ENCODE measurements at places on chromosomes 16 and 17. TPM values are rescaled to one million over a fixed set of nuclear protein-coding genes. Genes with fewer than 3 reads are reported as not detected.

- H3K4me3 ChIP-seq: no peak overlapping the region
- peaks cover 21% of the 10 kb centered on the region for H3K4me1 ChIP-seq
- no peaks in the 10 kb centered on the region for H3K27me3 ChIP-seq
- no peaks in the 10 kb centered on the region for H3K36me3 ChIP-seq
- H3K27ac ChIP-seq: no peak overlapping the region
These were observed 9.4 kb downstream of the CETP start for GRCh38 chr16:56970934-56971767.

- H3K27ac ChIP-seq: no peak overlapping the region
- DNase-seq: no peak
- no peak overlapping the region for H3K4me3 ChIP-seq
- H3K4me1 ChIP-seq: no peaks in the 10 kb centered on the region
- no peaks in the 10 kb centered on the region for H3K27me3 ChIP-seq
These were observed 83.8 kb downstream of the KATNIP start for GRCh38 chr16:27633721-27634120.

DNA sequence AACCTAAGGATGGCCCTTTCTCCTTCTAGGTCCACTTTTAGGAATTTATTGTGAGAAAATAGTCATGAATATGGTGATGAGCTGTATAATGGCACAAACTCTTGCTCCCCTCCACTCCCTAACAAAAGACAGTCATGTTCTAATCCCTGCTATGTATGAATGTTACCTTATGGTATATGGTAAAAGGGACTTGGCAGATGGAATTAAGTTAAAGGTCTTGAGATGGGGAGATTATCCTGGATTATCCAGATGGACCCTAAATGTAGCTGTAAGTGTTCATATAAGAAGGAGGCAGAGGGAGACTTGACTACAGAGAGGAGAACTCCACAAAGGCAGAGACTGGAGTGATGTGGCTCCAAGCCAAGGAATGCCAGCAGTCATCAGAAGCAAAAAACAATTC is 296.1 kb downstream of the SOX9 start:
- no peak for DNase-seq
- no peaks in the 10 kb centered on the region for H3K27me3 ChIP-seq
- H3K4me3 ChIP-seq: no peak overlapping the region
- no peak overlapping the region for H3K27ac ChIP-seq
- no peaks in the 10 kb centered on the region for H3K36me3 ChIP-seq
- peaks cover 7% of the 10 kb centered on the region for H3K4me1 ChIP-seq

- DNase-seq: no peak
- no peaks in the 10 kb centered on the region for H3K4me1 ChIP-seq
- no peak overlapping the region for H3K27ac ChIP-seq
- no peaks in the 10 kb centered on the region for H3K27me3 ChIP-seq
These were observed 148.6 kb downstream of the SDK2 start for GRCh38 chr17:73495641-73496040.

DNA sequence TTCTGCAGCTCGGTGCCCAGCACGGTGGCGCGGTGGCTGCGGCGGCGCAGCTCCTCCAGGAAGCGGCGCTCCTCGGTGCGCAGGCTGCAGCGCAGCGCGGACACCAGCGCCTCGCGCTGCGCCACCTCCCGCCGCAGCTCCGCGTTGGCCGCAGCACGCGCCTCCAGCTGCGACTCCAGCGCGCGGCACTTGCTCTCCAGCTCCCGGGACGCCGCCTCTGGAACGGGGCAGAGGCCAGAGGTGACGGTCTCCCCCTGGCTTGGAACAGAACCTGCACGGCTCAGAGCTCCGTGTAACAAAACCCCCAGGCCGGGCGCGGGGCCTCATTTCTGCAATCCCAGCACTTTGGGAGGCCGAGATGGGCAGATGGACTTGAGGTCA is 13.2 kb upstream of the CLUH start:
- peaks cover 16% of the 10 kb centered on the region for H3K4me1 ChIP-seq
- H3K36me3 ChIP-seq: no peaks in the 10 kb centered on the region
- H3K27me3 ChIP-seq: peaks cover 10% of the 10 kb centered on the region

C17orf50 gene
- total RNA-seq: not detected

DNA sequence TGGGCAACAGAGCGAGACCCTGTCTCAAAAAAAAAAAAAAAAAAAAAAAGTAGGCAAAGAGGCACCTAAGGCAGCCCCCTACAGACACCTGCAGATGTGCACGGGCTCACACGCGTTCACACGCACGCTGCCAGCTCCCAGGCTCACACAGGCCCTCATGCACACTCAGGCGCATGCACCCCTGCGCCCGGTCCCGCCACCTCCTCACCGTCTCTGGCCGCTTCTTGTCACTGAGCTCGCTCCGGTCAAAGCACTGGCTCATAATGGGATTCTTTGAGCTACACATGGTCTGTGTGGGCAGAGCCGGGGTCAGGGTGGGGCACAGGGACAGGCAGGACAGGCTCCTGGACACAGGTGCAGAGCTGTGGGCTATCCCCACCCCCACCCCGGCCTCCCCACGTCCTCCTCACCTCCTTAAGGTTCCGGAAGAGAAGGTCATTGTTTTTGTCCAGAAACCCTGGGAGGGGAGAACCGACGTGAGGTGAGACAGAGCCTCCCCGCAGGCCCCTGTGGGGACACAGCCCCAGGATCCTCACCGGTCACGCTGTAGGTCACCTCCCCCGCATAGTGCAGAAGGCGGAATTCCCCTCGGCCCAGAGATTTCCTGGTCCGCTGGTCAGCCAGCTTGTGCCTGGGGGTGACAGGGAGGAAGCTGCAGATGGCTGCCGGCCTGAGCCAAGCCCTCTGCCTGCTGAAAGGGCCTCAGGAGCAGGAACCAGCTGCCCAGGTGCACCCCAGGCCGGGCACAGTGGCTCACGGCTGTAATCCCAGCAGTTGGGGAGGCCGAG is 17.9 kb downstream of the MYO1C start:
- H3K4me3 ChIP-seq: no peak overlapping the region
- H3K36me3 ChIP-seq: peaks cover 3% of the 10 kb centered on the region
- peaks cover 16% of the 10 kb centered on the region for H3K4me1 ChIP-seq

XYLT1 gene
- 5.1 TPM for total RNA-seq

CD79B gene
- 19.8 TPM for total RNA-seq

TPSD1 gene
- total RNA-seq: not detected

- H3K27me3 ChIP-seq: no peaks in the 10 kb centered on the region
- no peak overlapping the region for H3K4me3 ChIP-seq
- H3K36me3 ChIP-seq: no peaks in the 10 kb centered on the region
- H3K27ac ChIP-seq: no peak overlapping the region
- no peak for DNase-seq
These were observed 494.2 kb upstream of the CDH8 start for GRCh38 chr16:62530426-62530825.

DNA sequence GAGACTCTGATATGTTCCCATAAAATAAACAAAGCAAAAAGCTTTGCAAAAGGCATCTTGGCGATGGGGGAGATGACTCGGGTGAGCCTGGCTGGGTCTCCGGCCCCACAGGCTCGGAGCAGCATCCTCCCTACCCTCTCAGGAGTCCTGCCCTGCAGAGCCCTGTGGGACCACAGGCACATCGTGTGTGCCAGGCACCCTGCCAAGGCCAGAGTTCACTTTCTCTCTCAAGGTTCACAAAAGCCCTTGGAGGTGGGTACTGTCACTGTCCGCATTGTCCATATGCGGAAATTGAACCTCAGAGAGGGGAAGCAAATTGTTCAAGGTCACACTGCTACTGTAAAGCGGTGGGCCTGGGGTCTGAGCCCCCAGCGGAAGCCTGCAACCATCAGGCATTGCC is 48.5 kb downstream of the CRISPLD2 start:
- H3K4me3 ChIP-seq: no peak overlapping the region
- no peaks in the 10 kb centered on the region for H3K36me3 ChIP-seq
- H3K4me1 ChIP-seq: no peaks in the 10 kb centered on the region

GRCh38 chr17:78107457-78107856 is 21.1 kb downstream of the TMC6 start:
- DNase-seq: peak; percentile 53
- peaks cover 16% of the 10 kb centered on the region for H3K4me1 ChIP-seq
- H3K4me3 ChIP-seq: no peak overlapping the region
- peaks cover 25% of the 10 kb centered on the region for H3K36me3 ChIP-seq
- H3K27ac ChIP-seq: peak overlapping the region; percentile 73
- no peaks in the 10 kb centered on the region for H3K27me3 ChIP-seq

All from activated CD4-positive, alpha-beta T cell treated with anti-CD3 and anti-CD28 coated beads for 36 hours (primary cell).